ENCODE measurements at places on chromosomes 16 and 17. TPM values are rescaled to one million over a fixed set of nuclear protein-coding genes. Genes with fewer than 3 reads are reported as not detected.

The AOC3 gene
- 89.9 TPM for total RNA-seq

The TP53TG3B gene
- not detected for total RNA-seq

The HOXB9 gene
- 33.2 TPM for total RNA-seq

The STARD3 gene
- 64.4 TPM for total RNA-seq

The TEDC2 gene
- total RNA-seq = 1.5 TPM

The NUPR1 gene
- total RNA-seq = 127 TPM

The TRPV3 gene
- total RNA-seq = 4.3 TPM

- no peak for DNase-seq
Measured at GRCh38 chr16:76035689-76036088, 241.5 kb upstream of the CNTNAP4 start.

DNA sequence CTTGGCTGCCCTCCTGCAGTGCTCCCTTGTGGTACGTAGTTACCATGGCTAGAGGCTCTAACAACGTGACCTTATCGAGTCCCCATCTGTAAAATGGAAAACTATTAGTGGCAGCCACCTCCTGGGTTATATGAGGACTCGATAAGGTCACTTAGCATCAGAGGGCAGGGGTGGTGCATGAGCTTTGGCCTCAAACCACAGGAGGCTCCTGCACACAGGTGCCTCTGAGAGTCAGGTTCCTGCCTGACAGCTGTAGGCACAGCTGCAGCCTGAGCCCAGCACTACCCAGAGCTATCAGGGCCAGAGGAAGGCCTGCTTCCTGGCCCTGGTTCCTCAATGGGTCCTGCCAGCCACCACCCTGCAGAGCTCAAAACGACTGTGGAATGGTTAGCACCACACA is 57.2 kb upstream of the SEC14L1 start:
- DNase-seq = no peak

DNA sequence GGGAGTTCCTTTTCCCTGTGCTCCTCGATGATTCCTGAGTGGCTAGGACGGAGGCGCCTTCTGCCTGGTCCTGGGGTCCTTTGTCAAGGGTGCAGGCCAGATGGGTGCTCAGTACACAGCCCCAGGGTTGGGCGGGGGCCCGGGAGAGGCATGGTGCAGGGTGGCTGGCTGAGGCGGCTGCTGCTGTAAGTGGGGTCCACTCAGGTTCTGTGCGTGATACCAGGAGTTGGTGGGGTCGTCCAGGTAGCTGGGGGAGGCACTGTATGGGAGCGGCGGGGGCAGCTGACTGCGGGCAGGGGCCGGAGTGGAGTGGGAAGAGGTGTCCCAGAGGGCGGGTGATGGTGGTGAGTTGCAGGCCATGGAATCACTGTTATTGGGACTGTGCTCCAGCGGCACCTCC is 3.6 kb downstream of the DLX3 start:
- DNase-seq = no peak

DNA sequence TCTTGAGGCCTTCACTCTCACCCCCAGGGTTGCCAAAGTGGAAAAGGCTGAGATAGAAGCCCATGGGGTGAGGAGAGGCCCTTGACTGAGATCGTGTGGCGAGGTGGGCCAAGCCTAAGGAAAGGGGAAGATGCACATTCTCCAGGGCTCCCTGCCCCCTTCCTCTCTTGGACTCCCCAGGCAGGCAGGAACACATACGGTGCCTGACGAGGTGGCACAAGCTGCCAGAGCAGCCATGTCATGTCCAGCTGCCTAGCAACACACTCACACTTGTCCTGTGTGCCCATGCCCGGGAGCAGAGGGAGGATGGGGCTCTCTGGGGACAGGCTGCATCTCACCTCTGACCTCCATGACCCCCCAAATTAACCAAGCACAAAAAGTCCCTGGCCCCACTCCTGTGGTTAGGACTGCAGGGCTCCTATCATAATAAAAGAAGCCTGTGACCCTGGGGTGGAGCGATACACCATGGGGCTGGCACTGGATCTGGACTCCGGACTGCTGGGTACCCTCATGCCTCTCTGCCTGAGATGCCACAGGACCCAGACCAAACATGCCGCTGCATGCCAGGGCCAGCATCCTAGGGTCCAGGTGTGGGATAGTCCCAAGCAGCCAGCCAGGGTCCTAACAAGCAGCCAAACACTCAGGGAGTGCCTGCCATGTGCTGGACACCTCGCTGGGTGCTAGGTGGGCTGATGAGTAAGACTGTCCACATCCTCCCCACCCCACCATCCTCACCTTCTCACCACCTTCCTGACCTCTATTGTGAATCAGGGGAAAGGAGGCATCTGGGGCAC is 2.6 kb downstream of the GIT1 start:
- DNase-seq = no peak

- peak; percentile 72 for DNase-seq
Measured at GRCh38 chr17:43823350-43824084, 9.4 kb downstream of the MPP3 start.

GRCh38 chr16:84970447-84971127 is 40.7 kb downstream of the ZDHHC7 start:
- DNase-seq = peak; percentile 81

GRCh38 chr16:49967012-49967559 is 57.9 kb upstream of the CNEP1R1 start:
- DNase-seq = no peak

DNA sequence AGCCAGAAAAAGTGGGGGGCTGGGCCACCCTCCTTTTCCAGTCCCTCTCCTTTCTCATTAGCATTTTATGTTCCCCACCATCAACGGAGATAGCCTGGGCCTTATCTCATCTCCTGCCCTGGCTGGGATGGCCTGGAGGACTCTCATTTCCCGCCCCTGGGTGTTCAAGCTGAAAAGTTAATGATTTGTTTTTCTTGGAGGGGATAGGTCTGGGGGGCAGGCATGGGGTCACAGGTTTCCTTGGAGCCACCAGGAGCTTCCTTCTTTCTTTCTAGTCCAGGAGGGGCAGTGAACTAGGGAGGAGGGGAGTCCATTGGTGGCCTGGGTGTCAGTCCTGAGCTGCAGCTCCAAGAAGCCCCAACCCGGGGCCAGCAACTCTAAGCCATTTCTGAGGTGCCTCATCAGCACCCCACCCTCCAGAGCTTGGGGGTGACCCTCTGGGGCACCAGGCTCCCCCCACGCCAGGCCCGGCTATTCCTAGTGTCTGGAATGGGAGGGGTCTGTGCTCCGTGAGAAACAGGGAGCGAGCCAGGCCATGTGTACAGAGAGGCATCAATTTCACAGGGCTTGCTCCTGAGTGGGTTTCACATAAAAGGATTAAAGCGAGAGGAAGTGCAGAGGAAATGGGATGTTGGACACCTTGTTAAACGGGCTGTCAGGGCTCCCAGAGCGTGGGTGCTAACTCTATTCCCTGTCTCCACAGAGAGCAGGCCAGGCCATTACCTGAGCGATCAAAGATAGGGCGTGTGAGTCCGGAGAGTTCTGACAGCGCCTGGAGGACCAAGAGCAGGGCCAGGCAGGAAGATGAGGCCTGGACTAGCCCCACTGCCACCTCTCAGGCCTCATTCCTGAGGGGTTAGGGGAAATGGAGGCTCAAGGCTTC is 90.6 kb upstream of the LHX1 start:
- no peak for DNase-seq

DNA sequence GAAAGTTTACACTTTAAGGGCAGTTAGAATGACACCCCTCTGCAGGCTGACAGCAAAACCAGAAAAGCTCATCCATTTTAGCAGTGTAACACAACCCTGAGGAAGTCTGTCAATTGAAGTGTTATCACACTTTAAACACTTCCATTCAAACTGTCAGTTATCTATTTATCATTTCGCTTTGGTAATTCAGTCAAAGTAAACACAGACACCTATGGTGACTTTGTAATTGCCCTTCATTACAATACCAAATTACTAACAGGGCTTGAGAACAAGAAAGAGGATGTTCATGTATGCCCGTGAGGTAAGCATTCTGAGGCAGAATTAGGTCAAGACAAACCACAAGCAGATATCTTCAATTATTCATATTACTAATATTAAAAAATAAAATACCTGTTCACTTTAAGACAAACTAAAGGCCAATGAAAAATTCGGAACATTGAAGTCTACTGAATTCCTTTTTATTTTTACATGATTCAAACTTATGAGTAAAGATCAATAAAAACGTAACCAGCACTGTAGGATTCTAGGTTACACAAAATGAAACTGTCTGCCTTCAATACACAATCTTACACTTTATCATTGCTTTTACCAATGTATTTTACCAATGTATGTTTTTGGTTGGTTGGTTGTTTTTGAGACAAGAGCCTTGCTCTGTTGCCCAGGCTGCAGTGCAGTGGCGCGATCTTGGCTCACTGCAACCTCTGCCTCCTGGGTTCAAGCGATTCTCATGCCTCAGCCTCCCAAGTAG is 57.1 kb downstream of the BRIP1 start:
- DNase-seq = no peak

DNA sequence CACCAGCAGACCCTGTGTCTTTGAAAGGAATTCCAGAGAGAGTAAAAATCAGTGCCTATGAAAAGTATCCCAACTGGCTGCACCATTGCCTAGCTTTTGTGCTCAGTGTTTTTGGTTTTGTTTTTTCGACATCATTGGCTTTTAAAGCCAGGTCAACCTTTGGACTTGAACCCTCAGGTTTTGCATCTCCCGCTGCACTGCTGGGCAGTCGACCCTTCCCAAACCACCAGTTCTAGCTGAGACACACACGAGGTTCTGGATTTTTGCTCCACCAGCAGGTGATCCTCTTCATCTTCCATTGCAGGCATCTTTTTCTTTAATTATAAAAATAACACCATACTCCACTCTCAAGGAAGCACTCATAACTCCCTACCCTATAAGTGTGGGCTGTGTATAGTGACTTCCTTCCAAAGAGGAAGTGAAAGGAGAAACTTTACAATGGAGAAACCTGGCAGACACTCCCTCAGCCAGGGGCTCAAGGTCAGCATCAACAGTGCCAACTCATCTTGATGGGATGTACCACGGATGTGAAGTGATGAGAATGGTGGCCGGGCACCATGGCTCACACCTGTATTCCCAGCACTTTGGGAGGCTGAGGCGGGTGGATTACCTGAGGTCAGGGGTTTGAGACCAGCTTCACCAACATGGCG is 57.8 kb downstream of the BMERB1 start:
- DNase-seq = no peak
